ENCODE measurements at places on chromosomes 4 and X.

GRCh38 chr4:26490111-26490959 is at the start of gene CCKAR:
Gene CCKAR (minus strand): TSS chr4:26490484. CDS start chr4:26490267, 217 bp downstream.
- no peak for DNase-seq

- no peak for DNase-seq
Observed at GRCh38 chrX:132375941-132376340, 112.9 kb downstream of the MBNL3 start.

GRCh38 chrX:139191746-139192385 is 338.7 kb upstream of the F9 start:
- DNase-seq = no peak

- DNase-seq = peak; percentile 13
Observed at GRCh38 chrX:69133921-69134542, 31.2 kb downstream of the PJA1 start.

GRCh38 chr4:7353846-7354610 is 80.7 kb downstream of the PSAPL1 start:
- DNase-seq = no peak

- no peak for DNase-seq
Observed at GRCh38 chr4:3687538-3687937, 78.6 kb upstream of the ADRA2C start.

DNA sequence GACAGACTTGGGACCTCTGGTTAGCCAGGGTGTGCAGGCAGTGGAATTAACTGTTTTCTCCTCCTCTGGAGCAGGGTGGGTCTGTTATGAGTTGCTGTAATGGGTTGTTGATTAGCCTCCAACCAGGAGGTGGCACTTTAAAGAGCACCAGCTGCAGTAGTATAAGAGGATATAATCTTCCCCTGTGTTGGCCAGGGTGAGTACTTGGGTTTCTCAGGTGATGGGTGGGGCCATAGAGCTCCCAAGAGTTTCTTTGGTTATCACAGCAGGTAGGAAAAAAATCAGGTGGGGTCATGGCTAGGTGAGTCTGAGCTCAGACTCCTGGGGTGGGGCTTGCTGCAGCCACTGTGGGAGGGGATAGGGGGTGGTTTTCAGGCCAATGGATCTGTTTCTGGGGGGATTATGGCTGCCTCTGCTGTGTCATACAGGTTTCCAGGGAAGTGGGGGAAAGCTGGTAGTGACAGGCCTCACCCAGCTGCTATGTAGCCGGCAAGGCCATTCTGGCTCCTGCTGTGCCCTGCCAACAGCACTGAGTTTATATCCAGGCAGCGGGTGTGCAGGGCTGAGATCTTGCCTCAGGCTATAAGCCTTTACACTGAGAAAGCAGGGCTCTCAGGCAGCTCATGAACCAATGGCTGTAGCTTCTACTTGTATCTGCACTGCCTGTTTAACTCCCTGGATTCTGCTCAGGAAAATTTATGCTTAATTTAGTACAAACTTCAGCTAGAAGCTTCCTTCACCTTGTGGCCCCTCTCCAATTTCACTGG is 70.1 kb downstream of the CCNG2 start:
- no peak for DNase-seq

DNA sequence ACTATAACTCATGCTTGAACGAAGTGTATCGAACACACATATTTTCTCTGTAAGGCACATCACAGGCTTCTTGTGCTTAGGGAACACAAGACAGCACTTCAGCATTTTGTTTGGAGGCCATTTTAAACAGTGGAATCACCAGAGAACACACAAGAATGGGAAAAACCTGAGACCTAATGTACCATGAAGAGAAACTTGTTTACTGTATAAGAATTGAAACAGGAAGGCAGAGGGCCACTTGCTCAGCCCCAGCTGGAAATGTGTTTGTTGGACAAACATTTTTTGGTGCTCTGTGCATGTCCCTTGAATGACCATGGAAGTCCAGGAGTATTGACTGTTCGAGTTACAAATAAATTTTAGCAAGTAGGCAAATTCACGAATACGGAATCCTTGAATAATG is 47.5 kb downstream of the RAPGEF2 start:
- peak; percentile 21 for DNase-seq

DNA sequence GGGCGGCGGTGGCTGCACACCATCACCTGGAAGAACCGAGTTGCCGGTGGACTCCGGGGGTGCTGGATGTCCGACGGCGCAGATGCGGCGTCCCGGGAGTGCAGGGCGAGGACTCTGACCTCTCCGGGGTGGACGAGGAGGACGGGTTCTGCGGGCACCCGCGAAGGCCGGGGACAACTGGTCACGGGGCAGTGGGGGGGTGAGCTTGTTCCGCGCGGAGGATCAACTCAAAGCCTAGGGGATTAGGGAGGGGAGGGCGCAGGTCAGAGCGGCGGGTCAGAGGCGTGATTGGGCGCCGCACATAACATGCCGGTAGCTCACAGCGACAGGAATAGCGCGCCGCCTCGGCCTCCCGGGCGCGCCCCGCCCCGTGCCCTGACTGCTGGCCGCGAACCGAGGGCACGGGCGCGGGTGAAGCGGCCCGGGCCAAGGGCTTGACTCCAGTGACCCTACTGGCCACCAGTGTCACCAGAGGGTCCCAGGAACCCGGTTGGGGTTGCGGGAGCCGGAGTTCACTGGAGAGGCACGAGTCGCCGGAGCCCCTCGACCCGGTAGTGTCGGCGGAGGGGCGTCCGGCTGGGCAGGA is at the start of gene KLHL34:
Gene KLHL34, minus strand, starts transcription at position 179 of the 586 bp plus-strand sequence. CDS start 542 bp downstream, outside the sequence.
- no peak for DNase-seq

DNA sequence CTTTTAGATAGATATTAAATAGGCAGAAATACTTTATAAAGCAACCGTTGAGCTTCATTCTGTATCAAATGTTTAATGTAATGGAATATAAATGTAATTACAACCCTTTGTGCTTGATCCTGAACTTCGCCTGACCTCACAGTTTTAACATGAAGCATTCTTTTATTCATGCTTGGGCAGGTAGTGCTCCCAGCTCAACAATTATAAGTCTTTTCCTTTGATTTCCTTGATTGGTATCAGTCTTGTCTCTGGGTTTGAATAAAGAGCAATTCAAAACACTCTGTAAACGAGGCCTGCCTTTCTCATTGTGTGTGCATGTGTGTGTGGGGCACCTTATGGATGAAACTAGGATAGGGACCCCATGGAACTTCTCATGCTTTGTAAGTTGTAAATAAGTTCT is 6.8 kb downstream of the METAP1 start:
- no peak for DNase-seq

DNA sequence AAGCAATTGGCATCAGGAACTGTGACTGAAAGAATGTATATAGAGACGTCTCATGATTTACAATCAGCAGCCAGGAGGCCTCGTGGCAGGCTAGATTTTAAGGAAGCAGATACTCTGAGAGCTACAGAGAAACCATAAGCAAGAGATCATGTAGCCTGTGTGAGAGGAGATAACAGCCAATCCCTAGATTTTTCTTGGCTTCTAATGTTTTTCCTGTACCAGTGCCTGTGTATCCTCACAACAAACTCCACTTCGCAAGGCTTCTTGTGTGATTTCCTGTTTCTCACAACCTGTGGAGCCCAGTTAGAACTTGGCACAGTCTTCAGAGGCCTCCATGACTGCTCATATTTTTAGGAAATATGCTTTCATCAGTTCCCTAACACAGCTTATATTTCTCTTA is 147.9 kb downstream of the PTCHD1 start:
- DNase-seq = no peak

- peak; percentile 4 for DNase-seq
Observed at GRCh38 chr4:42149004-42149403, 3.5 kb downstream of the BEND4 start.

- DNase-seq = no peak
Observed at GRCh38 chr4:22407361-22407760, 108.5 kb downstream of the ADGRA3 start.

DNA sequence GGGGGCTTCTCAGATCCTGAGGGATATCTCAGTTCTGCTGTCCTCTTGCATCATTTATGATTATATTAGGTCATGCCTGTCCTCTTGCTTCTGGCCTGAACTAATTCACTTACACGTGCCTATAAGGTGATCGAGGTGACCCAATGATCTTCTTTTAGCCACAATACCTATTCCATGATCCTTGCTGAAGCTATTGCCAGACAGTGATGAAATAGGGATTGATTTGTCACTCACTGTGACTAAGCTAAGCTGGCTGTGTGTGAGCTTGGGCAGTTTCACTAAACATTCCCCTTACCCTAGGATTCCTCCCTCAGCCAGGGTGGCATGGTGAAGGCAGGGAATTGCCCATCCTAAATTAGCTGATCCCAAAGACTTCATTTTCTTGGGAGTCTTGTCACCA is 19.0 kb downstream of the HADH start:
- no peak for DNase-seq

GRCh38 chr4:24245491-24245820 is 338.9 kb downstream of the DHX15 start:
- no peak for DNase-seq

DNA sequence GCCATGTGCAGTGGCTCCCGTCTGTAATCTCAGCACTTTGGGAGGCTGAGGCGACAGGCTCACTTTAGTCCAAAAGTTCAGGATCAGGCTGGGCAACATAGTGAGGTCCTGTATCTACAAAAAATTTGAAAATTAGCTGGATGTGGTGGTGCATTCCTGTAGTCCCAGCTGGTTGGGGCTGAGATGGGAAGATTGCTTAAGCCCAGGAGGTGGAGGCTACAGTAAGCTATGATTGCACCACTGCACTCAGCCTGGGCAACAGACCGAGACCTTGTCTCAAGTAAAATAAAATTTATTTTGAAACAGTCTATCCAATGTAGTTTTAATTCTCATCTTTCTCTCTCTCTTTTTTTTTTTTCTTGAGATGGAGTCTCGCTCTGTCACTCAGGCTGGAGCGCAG is 21.1 kb downstream of the RBM10 start:
- no peak for DNase-seq

DNA sequence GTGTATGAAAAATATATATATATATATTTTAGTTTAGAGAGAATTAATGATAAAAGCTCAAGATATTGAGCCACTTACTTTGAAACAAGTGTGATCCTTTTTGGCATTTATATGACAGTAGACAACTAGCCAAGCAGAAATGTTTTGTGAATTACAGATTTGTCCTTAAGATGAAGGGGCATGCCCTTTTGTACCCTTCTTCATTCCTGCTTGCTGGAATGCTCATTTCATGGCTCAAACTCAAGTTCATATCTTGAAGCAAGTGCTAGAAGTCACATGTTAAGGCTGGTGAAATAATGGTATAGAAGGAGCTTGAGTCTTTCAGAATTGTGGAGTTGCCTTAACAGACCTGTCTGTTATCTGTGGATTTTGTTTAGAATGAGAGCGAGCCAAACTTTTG is 203.0 kb downstream of the BMPR1B start:
- no peak for DNase-seq

DNA sequence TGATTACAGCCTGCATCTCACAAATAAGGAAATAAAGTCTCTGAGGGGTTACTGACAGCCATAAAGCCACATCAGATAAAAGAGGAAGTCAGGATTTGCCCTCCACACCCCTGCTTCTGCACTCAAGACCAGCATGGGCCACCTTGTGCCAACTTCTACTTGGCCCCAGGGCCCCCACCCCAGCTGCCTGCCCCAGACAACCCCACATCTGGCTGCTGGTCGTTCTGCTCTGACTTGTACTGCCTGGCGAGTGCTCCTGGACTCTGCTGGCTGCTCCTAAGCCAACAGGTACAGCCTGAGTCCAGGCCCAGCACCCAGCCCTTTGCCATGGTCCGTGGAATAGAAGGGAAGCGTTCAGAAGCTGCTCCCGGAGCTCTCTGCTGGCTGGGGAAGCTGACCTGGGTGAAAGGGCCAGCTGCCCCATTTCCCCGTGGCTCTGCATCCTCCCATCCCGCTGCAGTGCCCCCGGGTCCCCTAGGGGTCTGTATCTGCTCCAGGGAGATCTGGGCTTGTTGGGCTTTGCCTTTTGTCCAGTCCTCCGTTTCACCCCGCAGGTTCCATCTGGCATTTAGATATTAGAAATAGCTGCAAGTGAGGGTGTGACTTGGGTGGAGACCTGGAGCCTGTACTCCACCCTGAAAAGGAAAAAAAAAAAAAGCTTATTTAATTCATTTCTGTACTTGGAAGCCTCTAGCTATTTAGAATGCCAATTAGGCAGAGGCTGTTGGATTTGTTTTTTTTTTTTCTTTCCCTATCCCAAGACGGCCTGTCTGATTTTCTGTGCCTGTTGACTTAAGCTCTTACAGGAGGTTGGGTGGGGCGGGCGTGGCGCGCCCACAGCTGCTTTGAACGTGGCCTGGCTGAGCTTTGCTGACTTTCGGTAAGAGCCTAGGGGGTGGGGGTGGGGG is 194.7 kb downstream of the PTTG2 start:
- no peak for DNase-seq

DNA sequence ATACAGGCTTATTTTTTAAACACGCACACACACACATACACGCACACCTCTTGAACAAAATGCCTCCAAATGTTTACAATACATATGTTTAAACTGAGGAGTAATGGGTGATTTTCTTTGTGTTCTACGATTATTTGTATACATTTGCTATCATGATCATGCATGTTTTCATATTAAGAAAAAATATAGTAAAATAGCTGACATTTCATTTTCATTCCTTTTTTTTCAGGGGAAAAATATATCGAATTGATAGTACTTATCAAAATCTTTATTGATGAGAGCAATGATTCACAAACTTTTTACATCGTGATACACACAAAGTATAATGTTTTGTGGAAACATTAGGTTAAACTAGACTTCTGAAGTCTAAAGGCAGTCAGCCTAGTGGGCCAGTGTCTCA is 618.9 kb downstream of the TECRL start:
- DNase-seq = no peak

- DNase-seq = no peak
Observed at GRCh38 chrX:101393530-101394305, 2.9 kb downstream of the RPL36A start.

DNA sequence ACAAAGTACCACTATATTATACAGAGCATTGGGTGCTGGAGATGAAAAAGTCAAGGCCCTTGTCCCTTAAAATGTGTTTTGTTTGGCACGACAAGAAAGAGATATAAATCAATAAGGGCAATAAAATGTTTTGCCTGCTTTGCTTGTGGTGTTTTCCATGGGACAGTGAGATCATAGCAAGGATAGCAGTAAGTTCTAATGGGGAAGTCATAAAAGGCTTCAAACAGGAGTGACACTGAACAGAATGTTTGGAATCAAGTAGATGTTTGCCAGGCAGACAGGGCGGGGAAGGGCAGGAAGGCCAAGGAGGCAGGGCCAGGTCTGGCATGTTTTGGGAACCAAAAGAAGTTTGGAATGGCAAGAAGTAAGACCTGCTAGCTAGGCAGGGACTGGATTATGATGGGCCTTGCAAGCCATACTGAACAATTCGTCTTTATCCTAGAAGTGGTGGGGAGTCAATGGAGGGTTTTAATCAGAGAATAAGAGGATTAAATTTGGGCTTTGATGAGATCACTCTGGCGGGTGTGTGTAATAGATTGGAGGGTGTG is 16.4 kb downstream of the FGF2 start:
- DNase-seq = no peak

DNA sequence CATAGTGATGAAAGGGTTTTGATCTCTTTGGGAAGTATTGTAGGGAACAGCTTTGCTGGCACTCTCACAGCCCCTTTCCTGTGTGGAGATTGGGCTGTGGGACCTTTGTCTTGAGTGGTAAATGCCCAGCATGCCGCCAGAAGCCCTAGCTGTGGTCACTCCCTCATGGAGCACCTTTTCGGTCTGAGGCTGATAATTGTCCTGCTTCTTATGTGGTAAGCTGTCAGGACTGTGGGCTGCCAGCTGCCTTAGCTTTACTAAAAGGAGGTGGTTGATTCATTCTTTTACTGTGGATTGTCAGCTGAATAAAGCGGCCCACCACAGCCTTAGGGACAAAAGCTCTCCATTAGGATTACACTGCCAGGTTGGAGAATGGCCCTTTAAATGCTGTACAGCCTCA is 7.1 kb downstream of the PASD1 start:
- DNase-seq = no peak
